ENCODE measurements at places on chromosomes 2 and 18. TPM values are rescaled to one million over a fixed set of nuclear protein-coding genes. Genes with fewer than 3 reads are reported as not detected.

The OXER1 gene
- total RNA-seq: 0.13 TPM

The G6PC2 gene
- total RNA-seq: not detected

The BMP10 gene
- not detected for total RNA-seq

The LOXL3 gene
- total RNA-seq: 162 TPM

The RAX gene
- total RNA-seq: not detected

The CCDC195 gene
- not detected for total RNA-seq

The SERPINB2 gene
- total RNA-seq: not detected

The KRCC1 gene
- 50.7 TPM for total RNA-seq

The CCDC74B gene
- total RNA-seq: 5.6 TPM

The NT5C1B gene
- not detected for total RNA-seq

The SLC30A3 gene
- not detected for total RNA-seq
